ENCODE measurements at places on chromosomes 13 and 19.

DNA sequence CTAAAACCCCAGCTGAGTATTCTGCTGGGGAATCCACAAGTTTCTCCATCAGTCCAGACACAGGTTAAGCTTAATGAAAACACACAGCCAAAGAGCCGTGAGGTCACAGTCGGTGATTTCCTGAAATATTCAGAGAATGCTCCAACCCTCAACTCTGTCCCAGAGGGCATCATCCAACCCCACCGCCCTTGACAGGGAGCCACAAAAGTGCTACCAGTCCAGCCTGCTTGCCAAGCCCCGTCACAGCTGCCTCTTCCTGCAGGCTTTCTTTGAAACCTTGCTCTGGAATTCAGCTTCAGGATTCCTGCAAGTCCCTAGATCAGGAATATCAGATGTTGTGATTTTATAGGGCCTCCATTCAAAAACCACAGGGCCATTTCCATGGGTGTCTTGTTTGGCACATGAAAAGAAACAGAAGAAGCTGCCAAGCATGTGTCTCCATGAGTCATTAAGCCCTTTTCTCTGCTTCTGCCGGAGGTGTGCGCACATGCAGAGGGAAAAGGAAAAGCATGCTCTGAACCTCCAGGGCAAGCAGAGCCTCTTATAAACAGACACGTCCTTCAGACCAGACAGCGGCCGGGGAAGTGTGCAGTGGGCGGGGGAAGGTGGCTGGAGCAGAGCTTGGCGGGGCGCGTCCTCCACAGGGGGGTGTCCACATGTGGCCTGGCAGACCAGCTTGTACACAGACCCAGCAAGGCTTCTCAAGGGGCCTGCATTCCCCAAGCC is 164.7 kb downstream of the KATNAL1 start:
- no peak for DNase-seq

DNA sequence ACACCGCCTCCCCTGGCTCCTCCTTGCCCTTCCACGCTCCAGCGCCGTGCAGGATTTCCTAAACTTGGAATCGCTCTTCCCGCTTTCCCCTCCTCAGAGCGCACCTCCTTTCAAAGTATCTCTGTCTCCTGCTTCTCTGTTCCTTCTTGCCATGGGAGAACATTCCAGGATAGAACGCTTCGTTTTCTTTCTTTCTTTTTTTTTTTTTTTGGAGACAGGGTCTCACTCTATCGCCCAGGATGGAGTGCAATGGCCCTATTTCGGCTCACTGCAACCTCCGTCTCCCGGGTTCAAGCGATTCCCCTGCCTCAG is 574 bp upstream of the XPO4 start:
- DNase-seq: no peak

GRCh38 chr19:48714759-48715675 is 4.5 kb downstream of the MAMSTR start:
- no peak for DNase-seq

GRCh38 chr13:44955406-44955805 is 33.9 kb downstream of the NUFIP1 start:
- no peak for DNase-seq

GRCh38 chr19:52660981-52661380 is 22.8 kb upstream of the ZNF83 start:
- DNase-seq: no peak

- no peak for DNase-seq
Measured at GRCh38 chr19:5109560-5109959, 140.6 kb downstream of the KDM4B start.
